8988T (cell line): ENCODE measurements at places on chromosomes 12 and 14.
A peak's percentile ranks its signal among the peaks of the same experiment; 100 is the strongest.

DNA sequence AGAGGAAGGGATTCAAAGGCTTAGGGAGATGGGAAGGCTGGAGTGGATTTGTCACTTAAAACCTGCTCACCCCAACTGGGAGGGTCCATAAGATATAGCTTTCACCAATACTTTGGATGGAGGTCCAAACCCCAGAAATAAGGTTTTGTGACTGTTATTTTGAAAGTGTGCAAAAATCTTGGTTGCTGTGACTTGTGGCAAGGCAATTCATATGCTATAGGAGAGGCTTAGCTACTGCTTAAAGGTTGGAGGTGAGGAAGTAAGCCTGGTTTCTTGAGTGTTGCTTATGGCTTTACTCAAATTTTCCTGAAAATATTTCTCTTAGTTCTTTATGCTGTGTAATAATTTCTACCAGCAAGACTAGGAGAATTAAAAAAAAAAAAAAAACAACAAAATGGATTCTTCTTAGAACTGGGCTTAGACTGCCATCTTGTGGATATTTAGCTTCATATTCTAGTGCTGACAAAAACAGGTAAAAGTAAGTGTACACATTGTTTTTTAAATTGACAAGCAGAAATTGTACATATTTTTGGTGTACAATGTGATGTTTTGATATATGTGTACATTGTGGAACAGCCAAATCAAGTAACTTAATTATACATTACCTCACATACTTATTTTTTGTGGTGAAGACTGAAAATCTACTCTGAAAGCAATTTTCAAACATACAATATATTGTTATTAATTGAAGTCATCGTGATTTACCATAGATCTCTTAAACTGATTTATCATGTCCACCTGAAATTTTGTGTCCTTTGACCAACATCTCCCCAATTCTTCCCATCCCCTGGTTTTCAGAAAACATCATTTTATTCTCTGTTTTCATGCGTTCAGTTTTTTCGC, 23.0 kb downstream of the PDE6H start:
- DNase-seq: no peak

DNA sequence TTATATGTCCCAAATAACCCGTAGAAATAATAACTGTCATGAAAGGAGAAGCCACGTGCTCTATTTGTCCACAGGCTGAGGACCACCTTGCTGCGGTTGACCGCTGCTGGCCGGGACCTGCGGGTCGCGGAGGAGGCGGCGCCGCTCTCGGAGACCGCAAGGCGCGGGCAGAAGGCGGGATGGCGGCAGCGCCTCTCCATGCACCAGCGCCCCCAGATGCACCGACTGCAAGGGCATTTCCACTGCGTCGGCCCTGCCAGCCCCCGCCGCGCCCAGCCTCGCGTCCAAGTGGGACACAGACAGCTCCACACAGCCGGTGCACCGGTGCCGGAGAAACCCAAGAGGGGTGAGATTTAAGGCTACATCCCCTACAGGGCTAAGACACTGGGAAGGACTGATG, 21.0 kb downstream of the RPGRIP1 start:
- DNase-seq: peak; percentile 30

DNA sequence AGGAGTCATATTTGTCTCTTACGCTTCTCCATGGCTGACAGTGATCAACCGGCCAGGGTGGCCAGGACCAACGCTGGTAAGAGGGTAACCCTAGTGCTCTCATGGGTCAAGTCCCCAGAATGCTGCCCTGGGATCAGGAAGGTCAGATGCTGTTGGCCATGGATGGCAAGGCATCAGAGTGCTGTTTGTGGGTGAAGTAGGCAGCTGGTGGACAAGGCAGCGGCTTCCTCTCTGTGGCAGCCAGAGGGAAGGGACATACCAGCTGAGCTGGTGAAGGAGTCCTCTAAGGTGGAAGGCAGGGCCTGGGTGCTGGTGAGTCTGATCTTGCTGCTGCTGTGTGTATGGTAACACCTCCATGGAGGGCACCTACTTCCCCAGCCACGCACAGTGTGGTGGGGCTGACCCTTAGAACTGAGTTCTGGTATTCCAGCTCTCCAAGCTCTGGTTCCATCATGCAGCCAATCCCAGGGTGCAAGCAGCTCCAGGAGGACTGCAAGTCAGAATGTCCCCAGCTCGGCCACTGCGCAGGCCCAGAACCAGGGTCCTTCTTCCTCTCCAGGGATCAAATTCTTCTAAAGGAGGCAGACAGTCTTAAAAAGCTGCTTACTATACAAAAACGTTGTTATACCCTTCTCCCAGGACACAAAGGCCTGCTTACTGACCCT, 13.4 kb upstream of the SMOC1 start:
- no peak for DNase-seq

- no peak for DNase-seq
Measured at GRCh38 chr12:93780101-93780641, 103.0 kb downstream of the CRADD start.

DNA sequence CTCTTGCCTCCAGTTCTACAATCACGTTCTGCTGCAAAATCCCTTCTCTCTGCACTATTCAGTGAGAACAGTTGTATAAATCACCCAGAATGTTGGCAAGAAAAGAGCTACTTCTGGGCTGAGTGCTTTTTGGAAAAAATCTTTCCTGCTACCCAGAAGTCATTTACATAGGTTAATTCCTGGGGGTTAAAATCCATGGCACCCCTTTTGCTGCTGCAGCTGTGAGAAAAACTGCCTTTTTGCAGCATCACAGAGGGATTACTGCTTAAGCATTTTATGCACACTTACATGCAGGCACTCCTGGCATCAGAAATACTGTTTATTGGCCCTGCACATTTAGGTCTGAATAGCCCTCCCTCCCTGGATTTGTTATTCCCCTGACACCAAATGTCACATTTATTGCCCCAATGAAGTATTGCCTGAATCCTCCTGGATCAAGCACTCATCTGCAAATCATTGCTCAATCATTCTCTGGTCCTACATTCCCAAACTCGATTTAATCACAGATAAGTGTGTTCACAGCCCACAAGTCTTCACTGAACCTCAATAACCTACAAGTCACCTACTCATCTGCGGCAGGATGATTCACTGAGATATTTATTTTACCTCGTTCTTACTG, 43.1 kb upstream of the CCDC196 start:
- no peak for DNase-seq

GRCh38 chr12:10607885-10608458, 5.4 kb downstream of the MAGOHB start:
- no peak for DNase-seq

GRCh38 chr12:3545121-3545796, 54.3 kb downstream of the PRMT8 start:
- no peak for DNase-seq

- DNase-seq: no peak
Measured at GRCh38 chr12:26029736-26030022, 71.2 kb downstream of the RASSF8 start.

- no peak for DNase-seq
Measured at GRCh38 chr12:120081641-120082040, 34.9 kb downstream of the RAB35 start.

- DNase-seq: no peak
Measured at GRCh38 chr12:33529810-33530209, 90.2 kb upstream of the SYT10 start.

DNA sequence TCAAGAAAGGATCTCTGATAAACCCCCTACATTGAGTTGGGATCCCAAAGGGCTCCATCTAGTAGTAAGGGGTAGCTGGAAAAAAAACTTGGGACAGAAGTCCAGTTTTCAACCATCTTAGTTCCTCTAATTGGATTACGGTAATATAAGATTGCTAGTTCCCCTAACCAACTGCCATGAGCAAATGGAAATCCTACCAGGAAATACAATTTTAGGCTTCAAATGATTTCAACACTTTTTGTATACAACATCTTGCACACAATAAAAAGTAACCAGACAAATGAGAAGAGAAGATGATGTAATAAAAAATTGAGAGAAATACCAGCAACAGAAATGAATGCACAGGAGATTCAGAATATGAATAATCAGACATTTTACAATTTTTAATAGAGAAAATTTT, 73.0 kb downstream of the TSHR start:
- no peak for DNase-seq

DNA sequence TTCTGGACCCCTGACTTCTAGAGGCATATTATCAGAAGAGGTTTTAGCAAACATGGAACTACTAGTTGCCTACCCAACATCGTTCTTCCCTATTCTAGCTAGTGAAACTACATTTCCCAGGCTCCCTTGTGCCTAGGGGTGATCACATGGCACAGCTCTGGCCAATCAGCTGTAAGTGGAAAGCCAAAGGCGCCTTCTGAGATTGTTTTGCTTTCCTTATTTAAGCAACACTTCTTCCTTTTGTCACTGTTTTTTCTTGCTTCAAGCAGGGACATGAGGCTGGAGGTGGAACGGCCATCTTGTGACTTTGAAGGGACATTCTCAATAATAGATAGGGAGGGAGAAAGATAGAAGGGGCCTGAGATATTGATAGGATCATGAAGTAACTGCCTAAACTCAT, 136.7 kb downstream of the ZNF664 start:
- peak; percentile 63 for DNase-seq

- peak; percentile 27 for DNase-seq
Measured at GRCh38 chr14:69612014-69612782, 802 bp downstream of the SUSD6 start.

- no peak for DNase-seq
Measured at GRCh38 chr14:58733451-58734208, 95.9 kb downstream of the DACT1 start.

DNA sequence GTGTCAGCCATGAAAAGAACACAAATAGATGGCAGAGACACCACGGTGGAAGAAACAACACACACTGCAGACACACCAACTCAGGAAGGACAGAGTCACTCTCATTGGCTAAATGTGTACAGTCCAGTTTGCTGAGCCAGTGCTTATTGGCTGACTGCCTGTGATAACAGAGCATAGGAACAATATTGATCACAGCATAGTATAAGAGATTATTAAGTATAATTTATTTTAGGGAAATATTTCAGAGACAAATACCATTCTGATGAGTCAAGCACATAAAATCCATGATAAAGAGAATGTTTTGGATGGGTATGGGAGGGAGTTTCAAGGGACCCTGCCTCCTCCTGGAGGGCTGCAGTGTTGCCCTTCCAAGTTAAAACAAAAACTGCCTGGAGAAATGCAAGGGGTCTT, 50.9 kb downstream of the BTG1 start:
- no peak for DNase-seq

GRCh38 chr14:65287264-65288131, 125.0 kb upstream of the FUT8 start:
- no peak for DNase-seq

- DNase-seq: no peak
Measured at GRCh38 chr12:75389706-75390105, 1.2 kb upstream of the GLIPR1L2 start.

- no peak for DNase-seq
Measured at GRCh38 chr12:50641566-50641965, 122.3 kb upstream of the ATF1 start.

GRCh38 chr14:61418746-61419145, 97.4 kb downstream of the PRKCH start:
- no peak for DNase-seq

DNA sequence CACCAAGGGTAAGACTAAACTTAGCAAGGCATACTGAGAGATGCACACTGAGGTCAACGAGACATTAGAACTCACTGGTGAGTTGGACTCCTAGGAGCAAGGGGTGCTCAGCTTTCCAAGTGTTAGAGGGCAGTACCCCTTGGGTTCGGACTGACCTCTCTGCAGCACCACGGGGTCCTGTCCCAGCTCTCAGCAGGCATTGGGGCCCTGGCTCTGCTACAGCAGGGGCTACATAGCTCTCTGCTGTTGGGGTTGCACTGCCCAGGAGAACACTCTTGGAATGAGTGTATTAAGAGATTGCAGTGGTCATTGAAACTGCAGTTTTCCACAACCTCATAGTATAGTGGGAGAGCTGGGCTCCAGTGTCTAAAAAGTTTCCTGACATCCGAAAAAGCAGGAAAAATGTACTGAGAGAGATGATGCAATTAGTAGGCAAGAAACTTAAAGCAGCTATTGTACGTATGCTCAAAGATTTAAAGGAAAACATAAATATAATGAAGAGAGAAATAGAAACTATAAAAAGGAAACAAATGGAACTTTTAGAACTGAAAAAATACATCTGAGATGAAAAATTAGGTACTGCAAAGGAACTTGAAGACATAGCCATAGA, 132.5 kb upstream of the MAX start:
- no peak for DNase-seq

GRCh38 chr12:58414398-58414871, 473.1 kb downstream of the ATP23 start:
- DNase-seq: no peak

- peak; percentile 68 for DNase-seq
Measured at GRCh38 chr14:35365130-35366055, 39.2 kb downstream of the NFKBIA start.

GRCh38 chr14:65804439-65805112, 392.0 kb downstream of the FUT8 start:
- DNase-seq: no peak

DNA sequence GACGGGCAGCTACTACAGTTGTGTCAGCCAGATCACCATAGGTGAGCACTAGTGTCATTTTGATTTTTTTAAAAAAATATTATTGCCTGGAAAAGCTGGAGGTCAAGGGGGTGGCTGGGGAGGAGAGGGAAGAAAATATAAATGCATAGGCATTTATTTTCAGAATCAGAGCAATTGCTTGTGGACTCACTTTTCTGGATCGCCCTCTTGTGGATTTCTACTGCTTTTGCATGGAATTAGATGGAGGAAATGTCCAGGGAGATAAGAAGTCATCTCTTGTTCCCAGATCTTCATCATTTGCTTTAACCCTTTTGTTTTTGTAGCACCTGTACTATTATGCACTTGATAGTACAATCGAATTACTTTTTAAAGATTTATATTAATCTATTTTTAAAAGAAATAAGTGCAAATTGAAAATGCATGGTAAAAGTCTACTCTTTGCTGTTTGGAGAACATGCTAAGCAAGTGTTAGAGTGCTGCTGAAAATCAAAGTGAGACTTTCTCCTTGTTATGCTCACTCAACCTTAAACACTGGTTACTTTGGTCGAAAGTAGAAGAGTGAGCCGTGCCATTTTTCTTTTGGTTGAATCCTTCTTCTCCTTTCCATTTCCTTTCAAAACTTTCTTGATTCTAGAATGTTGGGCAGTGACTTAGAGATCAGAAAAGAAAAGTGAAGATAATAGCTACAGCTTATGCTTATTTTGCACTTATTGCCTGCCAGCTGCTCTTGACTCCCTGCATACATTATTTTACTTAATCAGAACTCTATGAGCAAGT, 60.6 kb upstream of the ANO4 start:
- no peak for DNase-seq

- no peak for DNase-seq
Measured at GRCh38 chr12:7047306-7047705, 13.2 kb upstream of the C1S start.

GRCh38 chr14:53696217-53696965, 260.2 kb downstream of the BMP4 start:
- no peak for DNase-seq

GRCh38 chr12:84912198-84913128, at the start of gene SLC6A15:
TSS of gene SLC6A15 (minus strand) at chr12:84912799. CDS start at chr12:84892120, 20,679 bp downstream.
- no peak for DNase-seq

GRCh38 chr14:99628887-99629618, 15.9 kb upstream of the HHIPL1 start:
- DNase-seq: peak; percentile 92

GRCh38 chr12:214003-214741, at the start of gene SLC6A12:
TSS of gene SLC6A12 (minus strand) at chr12:214157. CDS start at chr12:209986, 4,171 bp downstream.
- no peak for DNase-seq

- no peak for DNase-seq
Measured at GRCh38 chr12:49322367-49322707, 718 bp upstream of the TROAP start.

- DNase-seq: no peak
Measured at GRCh38 chr12:64757771-64758170, 1.4 kb downstream of the GNS start.

- DNase-seq: no peak
Measured at GRCh38 chr12:116143909-116144308, 133.6 kb downstream of the MED13L start.
